Right lobe of liver (tissue), 6 donors: ENCODE measurements at places on chromosomes 5 and 9.
A peak's percentile ranks its signal among the peaks of the same experiment; 100 is the strongest.

DNA sequence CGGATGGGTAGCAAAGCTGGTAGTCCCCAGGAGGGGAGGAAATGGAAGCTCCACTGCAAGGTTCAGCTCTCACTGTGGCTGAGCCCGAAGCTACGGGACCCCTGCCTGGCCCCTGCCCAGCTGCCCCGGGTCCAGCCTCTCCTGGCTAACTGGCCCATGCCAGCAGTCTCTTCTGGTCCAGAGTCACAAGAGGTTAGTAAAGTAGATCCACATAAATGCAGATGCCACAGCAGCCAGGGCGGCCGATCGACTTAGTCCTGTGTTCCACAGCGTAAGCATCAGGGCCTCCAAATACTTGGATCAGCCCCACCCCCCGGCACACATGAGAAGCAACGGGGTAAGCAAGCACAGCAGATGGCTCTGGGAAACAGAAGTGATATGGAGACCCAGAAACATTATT, 42.1 kb downstream of the MRPL36 start:
- no peak for DNase-seq

DNA sequence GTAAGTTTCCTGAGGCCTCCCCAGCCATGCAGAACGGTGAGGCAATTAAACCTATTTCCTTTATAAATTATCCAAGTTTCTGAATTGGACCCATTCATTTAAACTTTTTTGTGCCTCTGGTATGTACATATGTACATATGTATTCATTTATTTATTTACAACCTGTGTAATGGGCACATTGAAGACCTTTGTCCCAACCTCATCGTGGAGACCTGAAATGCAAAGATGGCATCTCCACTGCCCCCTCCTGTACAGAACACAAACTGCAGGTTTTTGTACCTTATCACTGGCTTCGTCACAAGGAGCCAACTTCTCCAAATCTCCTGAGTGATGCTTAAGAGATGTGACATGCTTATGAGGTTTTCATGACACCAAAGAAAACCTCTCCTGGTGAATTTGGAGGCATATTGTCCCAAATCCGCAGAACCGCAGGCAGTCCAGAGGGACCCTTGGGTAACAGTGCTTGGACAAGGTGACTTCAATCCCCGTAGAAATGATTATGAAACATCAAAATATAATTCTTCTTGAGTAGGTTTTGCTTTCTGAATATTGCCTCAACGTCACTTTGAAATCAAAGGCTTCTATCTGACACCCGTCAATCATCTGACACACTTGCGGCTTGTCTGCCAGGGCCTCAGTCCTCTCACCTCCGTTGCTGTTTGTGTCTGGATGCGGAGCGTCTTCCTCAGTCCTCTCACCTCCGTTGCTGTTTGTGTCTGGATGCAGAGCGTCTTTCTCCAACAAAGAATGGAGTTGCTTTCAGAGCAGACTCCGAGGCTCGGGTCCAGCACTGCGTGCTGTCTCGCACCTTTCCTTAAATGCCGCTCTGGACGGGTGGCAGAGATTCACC, 135.0 kb upstream of the IRX4 start:
- DNase-seq: no peak

DNA sequence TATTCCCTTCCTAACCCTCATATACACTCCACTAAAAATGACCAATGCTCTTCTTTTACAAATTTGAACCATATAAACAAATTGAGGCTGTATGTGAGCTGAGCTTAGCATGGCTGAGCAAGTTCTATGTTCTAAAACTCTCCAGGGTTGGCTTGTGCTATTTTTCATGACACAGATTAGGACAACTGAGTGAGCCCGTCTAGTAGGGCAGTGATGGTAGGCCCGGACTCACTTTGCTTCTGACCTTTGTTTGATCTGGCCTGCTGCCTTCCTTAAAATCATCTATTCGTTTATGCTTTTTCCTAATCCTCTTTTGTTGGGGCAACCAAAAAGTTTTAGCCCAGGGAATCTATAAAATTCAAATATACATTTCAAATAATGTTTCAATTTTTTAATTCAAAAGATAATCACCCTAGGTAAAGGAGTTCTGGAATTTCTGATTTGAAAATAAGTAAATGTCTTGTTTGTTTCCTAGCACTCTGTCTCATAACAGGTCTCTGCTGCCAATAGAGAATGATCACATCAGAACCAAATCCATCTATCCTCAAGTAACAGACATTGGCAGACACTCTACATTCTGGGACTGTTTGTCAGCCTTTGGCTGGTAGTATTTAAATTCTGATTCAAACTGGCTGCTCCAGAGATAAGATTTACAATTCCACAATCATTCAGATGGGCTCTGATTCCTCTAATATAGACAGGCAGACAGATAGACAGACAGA, 217.0 kb upstream of the TARS1 start:
- no peak for DNase-seq

DNA sequence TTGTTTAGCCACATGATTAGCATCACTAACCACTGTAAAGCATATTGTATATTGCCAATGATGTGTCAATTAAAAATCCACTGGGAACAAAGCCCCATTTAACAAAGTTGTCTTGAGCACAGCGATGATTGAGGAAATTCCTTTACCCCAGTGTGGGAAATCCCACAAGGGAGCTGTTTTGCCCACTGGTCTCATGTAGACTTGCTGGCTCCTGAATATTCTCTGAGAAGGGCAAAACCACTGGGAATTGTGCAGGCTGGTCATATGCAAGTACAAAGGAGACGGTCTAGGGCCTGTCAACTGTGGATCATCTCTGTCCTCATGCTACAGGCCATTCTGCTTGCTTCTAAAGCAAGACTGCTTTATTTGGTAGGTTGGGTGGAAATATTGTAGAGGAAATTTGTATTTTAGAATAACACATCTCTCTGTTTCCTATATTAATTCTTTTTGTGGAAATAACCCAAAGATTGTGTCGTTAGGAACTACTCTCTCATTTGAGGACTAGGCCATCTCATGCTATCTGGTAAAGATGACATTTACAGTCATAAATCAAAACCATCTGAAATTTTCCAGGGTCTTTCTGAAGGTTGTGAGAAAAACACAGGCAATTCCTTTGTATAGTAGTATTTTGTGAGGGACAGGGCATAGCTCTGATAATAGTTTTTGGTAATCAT, 60.2 kb downstream of the PARP8 start:
- no peak for DNase-seq

- DNase-seq: peak; percentile 7
Measured at GRCh38 chr9:31166516-31166915, 1217.9 kb upstream of the ACO1 start.

DNA sequence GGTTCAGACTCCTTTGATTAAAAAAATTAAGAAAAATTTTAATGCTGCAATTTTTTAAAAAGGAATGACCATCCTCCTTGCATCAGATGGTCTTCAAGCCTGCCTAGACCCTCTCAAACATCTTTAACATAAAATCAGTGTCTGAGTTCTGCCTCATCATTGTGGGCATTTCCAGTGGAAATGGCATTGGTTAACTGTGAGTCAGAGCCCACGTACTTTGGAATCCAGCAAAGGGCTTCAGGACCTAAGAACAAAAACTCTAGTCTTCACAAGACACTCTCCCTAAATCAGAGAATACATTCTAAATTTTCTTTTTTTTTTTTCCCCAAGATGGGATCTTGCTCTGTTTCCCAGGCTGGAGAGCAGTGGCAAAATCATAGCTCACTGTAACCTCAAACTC, 9.4 kb upstream of the C5orf15 start:
- no peak for DNase-seq

DNA sequence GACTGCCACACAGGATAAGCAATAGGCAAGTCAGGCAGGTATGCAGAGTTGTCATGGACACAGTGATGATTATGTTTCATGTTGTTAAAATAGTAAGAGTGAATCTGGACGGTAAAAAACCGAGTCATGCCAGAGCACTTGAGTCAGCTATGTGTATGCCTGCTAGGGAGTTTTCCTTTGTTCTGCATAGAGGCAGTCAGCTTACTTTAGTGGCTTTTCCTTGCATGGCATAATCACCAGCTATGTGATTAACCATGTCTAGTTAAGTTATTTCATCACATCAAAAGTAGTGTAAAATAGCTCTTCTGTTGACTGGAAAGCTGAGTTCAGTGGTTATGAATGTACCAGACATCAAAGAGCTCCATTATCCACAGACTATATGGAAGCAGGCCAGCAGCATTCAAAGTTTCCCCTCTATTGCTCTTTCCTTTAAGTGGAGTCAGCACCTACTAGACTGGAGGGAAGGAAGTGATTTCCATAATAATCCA, 989.8 kb downstream of the TLE1 start:
- no peak for DNase-seq

DNA sequence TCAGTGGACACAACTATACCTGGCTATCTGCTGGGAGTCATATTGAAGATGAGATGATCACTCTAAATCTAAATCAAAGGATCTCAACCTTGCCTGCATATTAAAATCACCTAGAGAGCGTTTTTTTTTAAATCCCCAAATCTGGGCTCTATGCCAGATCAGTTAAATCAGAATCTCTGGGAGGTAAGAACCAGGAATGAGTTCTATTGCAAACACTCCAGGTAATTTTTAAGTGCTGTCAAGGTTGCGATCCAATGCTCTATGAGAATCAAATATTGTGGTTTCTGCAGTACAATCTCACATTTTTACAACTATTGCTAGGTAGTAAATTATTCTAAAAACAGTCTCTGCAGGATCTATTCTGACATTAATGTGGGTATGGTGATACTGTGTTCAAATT, 202.3 kb upstream of the OR13F1 start:
- DNase-seq: no peak

DNA sequence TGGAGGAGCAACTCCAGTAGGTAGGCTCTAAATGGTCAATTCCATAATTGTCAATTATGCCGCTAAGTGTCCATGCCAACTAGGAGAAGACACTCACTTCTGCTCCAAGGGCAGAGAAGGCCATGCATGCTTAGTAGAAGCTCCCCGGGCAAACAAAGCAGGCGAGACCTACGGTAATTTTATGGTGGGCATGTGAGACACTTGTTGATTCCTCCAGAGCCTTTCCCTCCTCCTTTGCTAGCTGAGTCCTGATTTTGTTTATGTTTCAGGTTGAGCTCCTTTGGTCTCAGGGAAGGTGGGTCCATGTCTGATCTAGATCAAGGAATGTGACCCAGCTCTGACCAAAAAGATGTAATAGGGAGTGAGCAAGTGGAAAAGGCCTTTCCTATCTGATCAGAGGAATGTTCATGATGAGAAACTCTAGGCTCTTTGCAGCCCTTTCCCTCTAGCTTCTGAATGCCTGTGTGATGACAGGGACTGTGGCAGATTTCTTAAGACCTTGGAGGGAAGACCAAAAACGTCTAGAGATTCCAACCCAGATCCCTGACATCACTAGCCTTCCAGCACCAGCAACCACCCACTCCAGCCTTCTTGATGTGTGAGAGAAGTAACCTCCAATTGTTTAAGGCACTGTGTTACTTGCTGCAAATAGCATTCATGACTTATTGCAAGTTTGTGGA, 7.7 kb upstream of the CPEB4 start:
- no peak for DNase-seq

GRCh38 chr5:176633598-176633997, 3.1 kb downstream of the EIF4E1B start:
- DNase-seq: no peak

DNA sequence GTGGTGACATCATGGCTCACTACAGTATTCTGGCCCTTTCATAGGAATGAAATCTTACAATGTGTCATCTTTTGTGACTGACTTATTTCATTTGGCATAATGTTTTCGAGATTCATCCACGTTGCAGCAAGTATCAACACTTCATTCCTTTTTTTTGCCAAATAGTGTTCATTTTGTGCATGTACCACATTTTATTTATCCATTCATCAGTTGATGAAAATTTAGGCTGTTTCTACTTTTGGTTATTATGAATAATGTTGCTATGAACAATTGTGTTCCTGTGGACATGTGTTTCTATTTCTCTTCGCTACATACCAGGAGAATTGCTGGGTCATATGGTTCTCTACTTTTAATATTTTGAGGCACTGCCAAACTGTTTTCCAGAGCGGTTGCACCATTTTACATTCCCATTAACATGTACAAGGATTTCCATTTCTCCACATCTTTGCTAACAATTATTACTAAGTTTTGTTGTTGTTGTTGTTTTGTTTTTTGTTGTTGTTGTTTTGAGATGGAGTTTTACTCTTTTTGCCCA, 43.5 kb downstream of the RMI1 start:
- no peak for DNase-seq

DNA sequence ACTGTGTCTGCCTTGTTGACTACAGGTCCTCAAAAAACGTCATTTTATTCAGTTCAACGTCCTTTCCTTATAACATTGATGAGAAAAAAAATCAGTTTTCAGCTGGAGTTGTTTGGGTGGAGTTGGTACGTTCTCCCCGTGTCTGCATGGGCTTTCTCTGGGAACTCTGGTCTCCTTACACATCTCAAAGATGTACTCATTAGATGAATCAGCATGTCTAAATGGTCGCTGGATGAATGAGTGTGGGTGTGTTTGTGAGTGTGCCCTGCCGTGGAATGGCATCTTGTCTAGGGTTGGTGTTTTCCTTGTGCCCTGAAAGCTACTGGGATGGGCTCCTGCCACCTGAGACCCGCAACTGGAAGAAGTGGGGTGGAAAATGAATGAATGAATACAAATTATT, 30.1 kb downstream of the EGR1 start:
- DNase-seq: no peak

DNA sequence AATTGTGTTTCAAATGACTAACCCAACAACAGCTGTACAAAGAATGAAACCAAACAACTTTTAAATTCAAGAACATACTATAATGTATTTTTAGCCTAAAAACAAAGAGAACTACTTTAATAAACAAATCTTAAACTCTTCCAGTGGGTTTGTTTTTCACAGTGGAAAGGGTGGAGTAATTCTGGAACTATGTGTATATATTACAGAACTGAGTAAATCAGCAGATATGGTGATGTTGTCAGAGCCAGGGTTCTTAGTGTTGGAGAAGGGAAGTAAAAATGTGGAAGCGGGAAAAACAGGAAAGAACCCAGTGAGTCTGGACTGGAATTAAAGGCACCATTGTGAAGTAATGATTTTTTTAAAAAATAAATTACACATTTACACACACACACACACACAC, 144.9 kb downstream of the CDK5RAP2 start:
- no peak for DNase-seq

DNA sequence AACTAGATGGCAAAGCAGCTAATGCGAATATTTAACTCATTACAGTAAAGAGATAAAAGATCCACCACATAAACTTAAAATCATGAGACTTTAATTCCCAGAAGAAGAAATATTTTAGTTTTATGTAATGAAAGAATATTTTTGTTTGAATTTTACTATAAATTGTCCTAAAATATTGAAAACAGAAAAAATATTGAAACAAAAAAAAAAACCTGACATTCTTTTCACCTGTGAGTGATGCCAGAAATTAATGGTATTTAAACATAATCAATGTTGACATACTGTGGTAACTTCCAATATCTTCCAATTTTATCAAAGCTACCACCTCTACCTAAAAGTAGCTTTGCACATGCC, 153.2 kb downstream of the MEF2C start:
- no peak for DNase-seq

DNA sequence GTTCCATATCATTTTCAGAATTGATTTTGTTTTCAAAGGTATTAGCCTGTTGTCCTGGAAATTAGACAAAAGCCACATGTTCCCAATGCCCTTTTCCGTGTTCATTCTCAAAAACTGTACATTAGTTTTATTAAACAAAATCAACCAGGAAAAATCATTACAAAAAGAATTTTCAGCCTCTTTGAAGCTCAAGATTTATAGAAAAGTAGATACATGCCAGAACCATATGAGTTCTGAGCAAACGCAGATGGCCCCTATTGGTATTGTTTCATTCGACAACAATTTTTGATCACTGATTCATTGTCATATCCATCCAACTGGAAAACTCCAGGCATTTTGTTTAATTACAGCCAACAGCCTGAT, 148.5 kb upstream of the GRAMD2B start:
- no peak for DNase-seq
